ENCODE measurements at places on chromosomes 6 and 20.

GRCh38 chr6:157822245-157823000 is 623 bp upstream of the SNX9 start:
- peak; percentile 51 for DNase-seq

DNA sequence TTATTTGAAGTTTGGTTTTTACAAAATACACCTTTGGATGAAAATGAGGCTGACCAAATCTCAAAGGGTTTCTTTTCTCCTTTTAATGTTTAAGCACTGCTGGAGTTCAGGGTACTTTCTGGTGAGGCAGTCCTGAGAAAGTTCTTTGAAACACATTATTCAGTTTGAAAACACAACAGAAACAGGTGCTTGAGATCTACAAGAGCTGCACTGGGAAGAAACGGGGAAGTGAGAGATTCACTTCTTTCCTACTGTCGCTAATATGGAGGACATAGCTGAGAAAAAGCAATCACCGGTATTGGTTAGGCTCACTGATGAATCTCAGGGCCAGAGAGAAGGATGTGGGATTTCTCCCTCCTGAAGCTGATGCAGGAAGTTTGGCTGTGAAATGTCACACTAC is 22.9 kb upstream of the TMEM170B start:
- DNase-seq: no peak

DNA sequence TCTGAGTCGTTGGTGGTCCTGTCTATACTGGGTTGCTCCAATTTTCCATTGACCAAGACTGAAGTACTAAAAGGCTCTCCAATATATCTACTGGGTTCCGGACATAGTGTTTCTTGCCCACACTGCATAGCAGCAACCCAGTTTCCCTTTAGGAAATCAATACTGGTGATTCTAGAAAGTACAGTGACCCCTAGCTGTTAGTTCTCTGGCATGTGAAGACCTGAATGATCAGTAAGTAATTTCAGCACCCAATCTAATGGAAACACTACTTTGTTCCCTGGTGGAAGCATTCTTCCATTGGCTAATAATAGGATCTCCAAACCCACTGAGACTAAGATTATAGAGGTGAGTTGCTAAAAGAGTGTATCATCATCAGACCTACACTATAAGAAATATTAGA is 40.8 kb upstream of the STMND1 start:
- peak; percentile 10 for DNase-seq

DNA sequence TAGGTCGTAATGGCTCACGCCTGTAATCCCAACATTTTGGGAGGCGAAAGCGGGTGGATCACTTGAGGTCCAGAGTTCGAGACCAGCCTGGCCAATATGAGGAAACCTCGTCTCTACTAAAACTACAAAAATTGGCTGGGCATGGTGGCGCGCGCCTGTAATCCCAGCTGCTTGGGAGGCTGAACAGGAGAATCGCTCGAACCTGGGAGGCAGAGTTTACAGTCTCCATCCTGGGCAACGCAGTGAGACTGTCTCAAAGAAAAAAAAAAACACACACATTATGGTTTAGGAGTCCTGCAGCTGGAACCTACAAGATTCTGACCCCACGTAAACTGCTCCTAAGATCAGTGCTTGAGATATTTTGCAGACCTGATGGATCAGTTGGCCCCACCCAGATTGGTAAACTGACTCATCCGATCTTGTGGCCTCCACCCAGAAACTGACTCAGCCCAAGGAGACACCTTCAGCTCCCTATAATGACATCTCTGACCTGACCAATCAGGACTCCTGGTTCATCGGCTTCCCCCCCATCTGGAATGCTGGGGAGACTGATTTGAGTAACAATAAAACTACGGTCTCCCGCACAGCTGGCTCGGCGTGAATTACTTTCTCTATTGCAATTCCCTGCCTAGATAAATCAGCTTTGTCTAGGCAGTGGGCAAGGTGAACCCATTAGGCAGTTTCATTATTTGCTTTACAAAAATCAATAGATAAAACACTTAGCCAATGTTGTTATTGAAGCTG is 96.2 kb upstream of the BTN3A2 start:
- DNase-seq: peak; percentile 96

- DNase-seq: no peak
Measured at GRCh38 chr20:56833427-56833826, 204.3 kb downstream of the TFAP2C start.

DNA sequence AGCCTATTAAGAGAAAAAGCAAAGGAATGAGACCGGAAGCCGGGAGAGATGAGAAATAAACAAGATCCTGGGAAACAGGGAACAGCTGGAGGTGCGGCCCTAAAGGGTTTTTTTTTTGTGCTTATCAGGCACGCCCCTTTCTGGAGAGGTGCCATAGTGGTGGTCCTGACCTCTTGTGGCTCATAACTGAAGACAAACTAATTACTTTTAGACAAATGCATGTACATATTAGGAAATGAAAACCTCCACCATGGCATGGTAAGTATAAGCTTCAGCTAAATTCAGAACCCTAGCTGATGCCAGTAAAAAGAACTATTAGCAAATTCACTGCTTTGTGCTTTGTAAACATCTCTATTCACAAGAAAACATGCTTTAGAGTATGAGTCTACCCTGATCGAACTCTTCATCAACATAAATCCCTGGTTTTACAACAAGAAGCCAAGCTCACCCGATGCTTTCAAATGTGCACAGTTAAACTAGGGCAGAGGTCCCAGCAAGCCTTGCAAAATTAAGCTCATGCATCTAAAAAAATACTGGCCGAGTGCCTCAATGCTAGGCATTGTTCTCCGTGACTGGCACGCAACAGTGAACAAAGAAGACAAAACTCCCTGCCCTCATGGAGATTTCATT is 96.4 kb upstream of the MRPS10 start:
- no peak for DNase-seq

DNA sequence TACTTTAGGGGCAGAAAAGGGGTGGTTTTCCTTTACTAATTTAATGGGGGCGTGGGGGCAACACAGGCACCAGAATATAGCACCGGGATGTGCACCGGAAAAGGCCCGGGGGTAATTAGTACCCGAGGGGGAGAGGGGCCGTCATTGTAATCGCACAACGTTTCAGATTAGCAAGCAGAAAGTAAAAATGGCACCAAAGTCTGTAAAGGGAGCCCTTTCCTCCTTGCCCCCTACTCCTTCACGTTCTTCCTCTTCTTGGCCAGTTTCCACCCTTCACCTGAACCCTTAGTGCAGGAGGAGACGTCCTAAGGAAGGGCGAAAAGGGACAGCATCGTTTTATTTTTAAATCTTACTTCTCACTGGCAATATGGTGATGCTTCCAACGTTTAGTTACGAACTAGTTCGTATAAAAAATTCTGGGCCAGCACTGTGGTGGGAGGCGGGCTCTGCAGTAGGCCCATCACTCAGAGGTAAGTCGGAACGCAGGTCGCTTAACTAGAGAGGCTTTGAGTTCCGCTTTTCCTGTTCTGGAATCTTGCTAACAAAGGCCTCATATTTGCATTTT is 742 bp upstream of the CEP85L start:
- peak; percentile 83 for DNase-seq

DNA sequence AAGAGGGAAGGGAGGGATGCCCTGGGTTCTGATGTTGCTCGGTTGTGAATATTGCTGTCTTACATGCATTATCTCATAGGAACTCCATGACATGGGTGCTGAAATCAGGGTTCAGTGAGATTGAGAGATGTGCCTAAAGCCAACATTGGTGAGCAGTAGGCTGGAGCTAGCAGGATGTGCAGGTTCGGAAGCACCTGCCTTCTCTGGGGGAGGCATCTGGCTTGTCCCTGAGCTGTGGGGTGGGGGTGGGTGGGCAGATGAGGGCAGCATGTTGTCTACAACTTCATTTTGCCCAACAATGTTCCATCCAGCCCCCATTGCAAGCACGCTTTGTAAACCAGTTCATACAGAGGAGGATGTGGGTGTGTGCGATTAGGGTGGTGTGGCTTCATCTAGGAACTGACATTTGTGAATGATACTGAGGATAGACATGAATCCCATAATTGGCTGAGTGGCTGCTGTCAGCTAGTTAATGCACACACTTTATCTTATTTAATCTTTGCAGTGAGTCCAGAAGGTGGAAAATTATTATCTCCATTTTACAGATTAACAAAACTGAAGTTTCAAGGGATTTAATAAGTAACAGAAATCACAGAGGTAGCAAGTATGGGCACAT is 119.4 kb downstream of the SYNDIG1 start:
- no peak for DNase-seq

DNA sequence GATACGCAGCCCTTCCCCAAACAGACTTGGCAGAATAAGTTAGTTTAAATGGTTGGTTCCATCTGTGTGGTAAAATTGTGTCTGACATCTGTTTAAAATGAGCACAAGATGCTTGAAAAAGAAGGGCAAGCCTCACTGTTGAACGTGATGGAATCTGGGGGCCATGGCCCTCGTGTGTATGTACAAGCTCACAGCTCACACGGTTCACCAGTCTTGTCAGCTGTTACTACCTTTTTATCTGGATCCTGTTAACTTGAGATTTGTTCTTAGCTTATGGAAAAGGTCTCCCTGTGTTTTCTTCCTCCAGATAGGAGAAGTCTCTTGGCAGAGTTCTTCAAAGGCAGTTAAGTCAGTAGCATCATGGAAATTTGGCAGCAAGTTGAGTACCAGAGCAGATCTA is 270.6 kb downstream of the KHDC1L start:
- DNase-seq: no peak

- DNase-seq: no peak
Measured at GRCh38 chr20:36116807-36117441, 37.6 kb upstream of the EPB41L1 start.

DNA sequence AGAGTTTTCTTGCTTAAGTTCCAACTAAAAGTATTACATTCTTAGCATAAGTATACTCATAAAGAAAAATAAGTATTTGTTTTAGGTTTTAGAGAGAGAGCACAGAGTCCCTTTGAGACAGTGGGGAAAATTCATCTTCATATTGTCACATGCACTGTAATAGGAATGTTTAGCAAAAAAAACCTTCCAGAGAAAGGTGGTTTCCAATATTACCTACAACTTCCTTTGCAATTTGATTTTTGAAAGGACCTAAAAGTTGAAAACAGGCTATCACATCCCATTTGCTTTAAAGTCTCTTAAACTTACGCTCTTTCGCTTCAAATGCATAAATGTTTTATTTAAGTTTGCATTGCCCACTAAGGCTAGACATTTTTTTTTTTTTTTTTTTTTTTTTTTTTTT is 86.4 kb downstream of the OPRM1 start:
- no peak for DNase-seq

GRCh38 chr20:6104493-6105188 is 18.2 kb downstream of the FERMT1 start:
- no peak for DNase-seq

- no peak for DNase-seq
Measured at GRCh38 chr20:25019381-25020155, 27.0 kb upstream of the APMAP start.

DNA sequence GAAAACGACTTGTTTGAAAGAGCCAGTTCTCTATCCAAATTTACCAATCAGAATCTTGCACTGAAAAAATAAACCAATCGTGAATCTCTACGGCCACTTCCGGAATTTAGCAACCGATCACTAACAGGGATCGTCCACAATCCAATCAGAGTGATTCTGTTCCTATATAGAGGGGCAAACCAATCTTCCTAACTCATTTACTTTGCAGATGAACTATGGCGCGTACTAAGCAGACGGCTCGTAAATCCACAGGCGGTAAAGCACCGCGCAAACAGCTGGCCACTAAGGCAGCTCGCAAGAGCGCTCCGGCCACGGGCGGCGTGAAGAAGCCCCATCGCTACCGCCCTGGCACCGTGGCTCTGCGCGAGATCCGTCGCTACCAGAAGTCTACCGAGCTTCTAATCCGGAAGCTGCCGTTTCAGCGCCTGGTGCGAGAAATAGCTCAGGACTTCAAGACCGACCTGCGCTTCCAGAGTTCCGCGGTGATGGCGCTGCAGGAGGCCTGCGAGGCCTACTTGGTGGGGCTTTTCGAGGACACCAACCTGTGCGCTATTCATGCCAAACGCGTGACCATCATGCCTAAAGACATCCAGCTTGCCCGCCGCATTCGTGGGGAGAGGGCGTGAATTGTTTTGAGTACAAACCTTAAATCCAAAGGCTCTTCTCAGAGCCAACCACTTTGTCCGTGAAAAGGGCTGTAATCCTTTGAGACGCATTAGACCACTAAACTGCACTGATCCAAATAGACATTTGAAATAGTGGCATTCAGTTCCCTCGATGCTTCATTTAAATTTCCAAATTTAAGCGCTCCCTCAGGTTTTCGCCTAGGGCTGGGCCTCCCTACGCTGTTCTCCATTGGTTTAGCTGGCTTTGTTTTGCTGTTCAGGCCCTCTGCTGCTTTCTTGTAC is 138.0 kb downstream of the HFE start:
- DNase-seq: peak; percentile 84
